CD14-positive monocyte (primary cell): ENCODE measurements at places on chromosomes 16 and 17. TPM values are rescaled to one million over a fixed set of nuclear protein-coding genes. Genes with fewer than 3 reads are reported as not detected.

The SMARCD2 gene
- polyA plus RNA-seq, result 77.9 TPM

The SKAP1 gene
- polyA plus RNA-seq, result 0.11 and 0.13 TPM in 2 replicates

The PIRT gene
- polyA plus RNA-seq, result not detected

The OR3A3 gene
- polyA plus RNA-seq, result not detected

GRCh38 chr17:29393436-29393835, 3.3 kb downstream of the TAOK1 start:
- DNase-seq, result peak; percentile 53
- peaks cover 6% of the 10 kb centered on the region for H3K36me3 ChIP-seq
- peaks cover 15% of the 10 kb centered on the region for H3K4me1 ChIP-seq
- H3K27me3 ChIP-seq, result no peaks in the 10 kb centered on the region
- no peak overlapping the region for H3K27ac ChIP-seq
- no peak overlapping the region for H3K4me3 ChIP-seq

DNA sequence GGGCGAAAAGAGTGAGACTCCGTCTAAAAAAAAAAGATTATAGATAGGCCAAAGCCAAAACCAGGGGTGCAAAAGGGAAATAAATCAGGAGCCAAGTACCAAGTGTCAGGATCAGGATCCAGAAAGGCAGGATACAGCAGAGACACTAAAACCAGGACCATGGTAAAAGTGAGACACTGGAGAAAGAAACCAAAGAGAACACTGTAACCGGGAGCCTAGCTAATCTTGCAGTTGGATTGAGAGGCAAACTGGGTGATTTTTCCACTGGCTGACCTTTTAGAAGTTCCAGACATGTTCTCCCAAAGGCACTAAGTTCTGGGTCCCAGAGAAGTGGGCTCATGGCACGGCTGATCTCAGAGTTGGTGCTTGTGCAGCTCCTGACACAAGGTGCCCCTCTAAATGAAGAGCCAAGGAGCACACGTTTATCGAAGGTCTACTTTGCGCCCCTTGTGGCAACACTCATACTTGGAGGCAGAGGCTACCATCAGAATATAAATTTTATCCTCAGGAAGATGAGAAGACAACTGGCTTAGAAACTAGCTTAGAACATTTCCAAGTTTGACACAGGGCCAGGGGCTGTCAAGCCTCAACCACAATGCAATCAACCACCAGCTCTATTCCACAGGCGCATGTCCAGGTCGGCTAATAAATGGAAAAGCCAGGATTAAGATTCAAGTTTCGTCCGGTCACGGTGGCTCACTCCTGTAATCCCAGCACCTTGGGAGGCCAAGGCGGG, 27.5 kb upstream of the HELZ start:
- DNase-seq, result peak; percentile 22
- H3K4me1 ChIP-seq, result peaks cover 19% of the 10 kb centered on the region
- no peaks in the 10 kb centered on the region for H3K36me3 ChIP-seq
- H3K27ac ChIP-seq, result no peak overlapping the region
- H3K27me3 ChIP-seq, result no peaks in the 10 kb centered on the region
